Retina (tissue), 1 donor: ENCODE measurements at places on chromosomes 16 and 17.

GRCh38 chr17:29557085-29557738 lies 9.6 kb downstream of the ABHD15 start:
- no peak for DNase-seq

DNA sequence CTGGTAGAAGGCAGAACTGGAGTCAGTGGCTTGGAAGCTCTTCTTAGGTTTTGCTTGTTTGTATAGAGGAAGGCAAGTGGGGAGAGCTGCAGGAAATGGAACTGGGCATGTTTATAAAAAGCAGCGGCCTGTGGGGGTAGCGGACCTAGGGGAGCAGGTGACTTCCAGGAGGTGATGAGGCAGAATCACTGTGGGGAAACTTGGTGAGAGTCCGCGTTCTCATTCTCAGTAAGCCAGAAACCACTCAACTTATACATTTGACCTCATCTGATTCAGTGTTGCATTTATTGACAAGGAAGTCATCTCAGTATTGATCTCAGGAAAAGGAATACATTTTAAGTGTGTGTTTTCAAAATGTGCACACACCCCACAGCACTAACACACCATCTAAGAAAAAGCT lies 299.8 kb downstream of the CNTNAP4 start:
- peak; percentile 11 for DNase-seq

- no peak for DNase-seq
Measured at GRCh38 chr17:41792845-41793783, 6.6 kb upstream of the JUP start.

DNA sequence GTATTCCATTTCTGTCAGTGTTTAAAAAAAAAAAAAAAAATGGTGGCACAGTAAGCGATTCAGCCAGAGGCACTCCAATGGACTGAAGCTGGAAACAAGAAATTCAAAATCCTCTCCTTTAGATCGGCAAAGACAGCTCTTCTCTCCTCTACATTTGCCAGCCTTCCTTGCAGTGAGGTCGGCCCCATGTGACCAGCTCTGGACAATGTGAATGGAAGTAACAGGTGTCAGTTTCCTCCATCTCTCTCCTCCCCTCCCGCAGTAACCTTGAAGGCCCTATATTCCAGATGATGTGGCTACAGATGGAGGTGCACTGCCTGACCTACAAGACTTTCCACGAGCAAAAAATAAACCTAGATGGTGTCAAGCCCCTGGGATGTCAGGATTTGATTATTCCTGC lies 15.0 kb downstream of the CUEDC1 start:
- DNase-seq: no peak

GRCh38 chr17:31095236-31096105 lies 694 bp downstream of the NF1 start:
- DNase-seq: peak; percentile 69
